ENCODE measurements at places on chromosomes 4 and X.

GRCh38 chr4:2060611-2061185, 1.6 kb downstream of the NAT8L start:
- DNase-seq: no peak

- no peak for DNase-seq
Measured at GRCh38 chrX:122572461-122572860, 611.6 kb upstream of the GRIA3 start.

GRCh38 chr4:101329592-101329991, 17.7 kb downstream of the PPP3CA start:
- DNase-seq: no peak

GRCh38 chrX:153348421-153348820, 14.5 kb downstream of the ZNF275 start:
- no peak for DNase-seq

Data from CD4-positive, alpha-beta T cell treated with Interleukin-12 subunit alpha and Interleukin-12 subunit beta, for 1 hour (primary cell).